Purkinje cell (primary cell): ENCODE measurements at places on chromosomes 7 and 10. TPM values are rescaled to one million over a fixed set of nuclear protein-coding genes. Genes with fewer than 3 reads are reported as not detected.

The WDFY4 gene
- not detected in 2 replicates for polyA plus RNA-seq

The CLDN4 gene
- not detected in 2 replicates for polyA plus RNA-seq

The VPS50 gene
- polyA plus RNA-seq: 41.3 and 68.4 TPM in 2 replicates

The ERCC6 gene
- polyA plus RNA-seq: 43.5 and 52.9 TPM in 2 replicates

The MCU gene
- 11.7 and 18.9 TPM in 2 replicates for polyA plus RNA-seq

The HTR7 gene
- 3.1 and 3.6 TPM in 2 replicates for polyA plus RNA-seq

The CLCN1 gene
- not detected in 2 replicates for polyA plus RNA-seq

The ADAMTS14 gene
- polyA plus RNA-seq: not detected in 2 replicates

The NAT16 gene
- polyA plus RNA-seq: not detected in 2 replicates

The CDK6 gene
- polyA plus RNA-seq: 1.6 and 2.4 TPM in 2 replicates

The FAM25A gene
- polyA plus RNA-seq: not detected in 2 replicates

The OR2AE1 gene
- polyA plus RNA-seq: not detected in 2 replicates

The CALHM1 gene
- 0.40 TPM in 1 of 2 replicates, not detected in the other for polyA plus RNA-seq

The PLCE1 gene
- 0.48 and 0.58 TPM in 2 replicates for polyA plus RNA-seq

The CNTNAP2 gene
- 21.3 and 33.0 TPM in 2 replicates for polyA plus RNA-seq

The ELFN1 gene
- polyA plus RNA-seq: 0.23 TPM in 1 of 2 replicates, not detected in the other

The SAMD8 gene
- polyA plus RNA-seq: 223 and 262 TPM in 2 replicates

The FOXP2 gene
- 24.4 and 41.5 TPM in 2 replicates for polyA plus RNA-seq
